ENCODE measurements at places on chromosomes 4 and X.

DNA sequence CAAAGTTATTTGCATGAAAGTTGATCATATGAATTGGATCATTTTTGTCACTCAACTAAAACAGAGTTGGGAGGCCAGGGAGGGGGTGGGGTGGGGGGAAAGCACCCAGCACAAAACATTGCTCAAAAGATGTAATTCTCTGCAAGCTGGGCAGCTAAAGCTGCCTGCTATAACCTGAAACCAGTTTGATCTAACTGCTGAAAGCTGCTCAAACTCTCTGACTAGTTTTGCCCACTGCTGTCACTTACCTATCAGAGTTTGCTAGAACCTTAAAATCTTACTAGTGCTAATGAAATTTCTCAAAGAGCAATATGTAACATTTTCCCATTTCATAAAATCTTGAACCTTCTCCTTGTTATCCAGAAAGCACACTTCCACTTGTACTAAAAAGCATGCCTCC, 10.4 kb downstream of the CXCL8 start:
- no peak for DNase-seq

DNA sequence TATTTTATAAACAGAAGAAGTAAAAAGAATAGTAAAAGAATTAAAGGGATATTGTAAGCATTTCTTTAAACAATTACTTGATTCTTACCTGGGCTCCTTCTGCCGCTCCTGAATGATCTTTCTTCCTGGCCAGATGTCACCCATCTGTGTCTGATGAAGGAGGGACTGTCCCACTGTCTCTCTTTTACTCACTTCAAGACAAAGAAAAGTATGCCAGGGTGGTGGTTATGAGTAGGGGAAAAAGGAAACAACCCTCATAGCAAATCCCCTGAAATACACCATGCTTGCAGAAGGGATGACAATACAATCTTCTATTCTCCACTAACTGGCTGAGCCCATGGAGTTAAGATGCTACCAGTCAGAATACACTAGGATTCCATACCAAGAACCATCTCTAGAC, 31.1 kb downstream of the SYTL4 start:
- DNase-seq: no peak

DNA sequence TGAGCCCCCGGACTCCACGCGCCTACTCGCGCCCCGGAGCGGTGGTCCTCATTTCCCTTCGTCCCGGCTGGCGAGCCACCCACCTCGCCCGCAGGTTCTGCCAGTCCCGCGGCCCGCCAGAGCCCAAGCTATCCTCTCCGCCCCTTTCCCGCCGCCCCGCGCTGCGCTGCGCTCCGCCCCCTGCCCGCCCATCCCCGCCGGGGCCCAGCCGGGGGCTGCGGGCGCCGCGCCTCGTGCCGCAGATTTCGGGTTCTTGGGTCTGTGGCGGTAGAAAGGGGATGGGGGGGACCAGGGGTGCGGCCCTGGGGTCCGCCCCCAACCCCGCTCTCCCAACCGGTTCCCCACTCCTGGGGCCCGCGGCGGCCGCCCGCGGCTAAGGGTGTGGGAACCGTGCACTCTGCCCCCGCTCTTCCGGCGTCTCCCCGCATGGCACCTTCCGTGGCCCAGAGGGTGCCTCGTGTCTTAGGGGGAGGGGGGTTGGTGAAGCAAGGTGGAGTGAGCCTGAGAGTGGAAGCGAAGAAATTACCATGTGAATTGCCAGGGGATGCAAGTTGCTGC, 650.8 kb upstream of the DIPK2B start:
- peak; percentile 52 for DNase-seq

DNA sequence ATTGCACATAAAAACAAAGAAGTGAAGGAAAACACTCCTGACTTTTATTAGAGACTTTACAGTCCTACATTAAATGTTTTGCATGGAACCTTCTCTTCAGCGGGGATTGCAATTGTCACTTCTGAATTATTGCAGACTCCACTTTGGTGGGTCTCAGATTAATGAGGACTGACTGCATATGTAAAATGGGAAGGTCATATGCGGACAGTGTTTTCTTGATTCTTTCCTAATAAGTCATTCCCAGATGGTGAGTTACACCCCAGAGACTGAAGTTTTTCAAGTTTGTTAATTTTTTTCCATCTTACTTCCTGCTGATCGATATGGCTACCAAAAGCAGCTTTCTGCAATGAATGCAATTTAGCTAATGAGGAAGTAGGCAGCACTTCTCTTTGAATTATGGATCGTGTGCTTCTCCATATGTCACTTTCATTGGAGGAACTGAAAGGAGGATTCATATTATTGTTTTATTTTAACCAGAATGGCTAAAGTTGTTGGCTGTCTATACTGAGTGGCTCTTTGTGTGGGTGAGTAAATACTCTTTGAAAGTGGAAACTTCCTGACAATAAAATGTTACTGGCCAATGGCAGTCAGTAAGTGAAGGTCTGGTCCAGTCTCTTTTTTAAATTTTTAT, 119.3 kb upstream of the CLNK start:
- peak; percentile 2 for DNase-seq

DNA sequence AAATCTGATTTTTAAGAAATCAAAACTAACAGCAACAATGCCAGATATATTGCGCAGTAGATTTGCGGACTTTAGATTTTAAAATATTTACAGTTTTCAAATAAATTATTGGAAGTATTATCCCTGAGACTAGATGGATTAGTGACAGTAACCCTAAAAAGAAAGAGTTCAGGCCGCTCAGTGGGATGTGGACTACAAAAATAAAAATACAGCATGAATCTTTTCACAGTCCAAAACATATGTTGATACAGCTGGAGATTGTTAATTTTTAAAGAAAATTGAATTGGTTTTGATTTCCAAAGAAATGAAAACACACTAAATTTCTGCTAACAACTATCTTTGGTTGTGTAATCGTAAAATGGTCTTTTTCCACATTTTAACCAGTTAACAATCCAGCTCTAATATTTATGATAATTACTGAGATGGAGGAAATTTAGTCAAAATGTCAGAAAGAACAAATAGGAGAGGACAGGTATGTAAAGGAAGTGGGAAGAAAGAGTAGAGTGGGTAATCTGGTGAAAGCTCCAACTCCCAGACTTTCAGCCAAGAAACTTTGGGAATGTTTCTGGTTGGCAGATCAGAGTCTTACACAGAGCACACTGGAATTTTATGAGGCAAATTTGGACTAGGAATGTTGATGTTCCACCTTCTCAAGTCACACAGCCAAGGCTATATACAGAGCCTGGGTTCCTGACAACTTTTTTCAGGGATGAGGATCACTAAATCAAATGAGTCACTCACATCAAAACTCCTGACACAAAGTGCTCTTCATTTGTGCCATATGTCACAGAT, 15.1 kb downstream of the C4orf36 start:
- peak; percentile 26 for DNase-seq

- DNase-seq: no peak
Measured at GRCh38 chrX:153444333-153445011, 1.4 kb downstream of the TREX2 start.

DNA sequence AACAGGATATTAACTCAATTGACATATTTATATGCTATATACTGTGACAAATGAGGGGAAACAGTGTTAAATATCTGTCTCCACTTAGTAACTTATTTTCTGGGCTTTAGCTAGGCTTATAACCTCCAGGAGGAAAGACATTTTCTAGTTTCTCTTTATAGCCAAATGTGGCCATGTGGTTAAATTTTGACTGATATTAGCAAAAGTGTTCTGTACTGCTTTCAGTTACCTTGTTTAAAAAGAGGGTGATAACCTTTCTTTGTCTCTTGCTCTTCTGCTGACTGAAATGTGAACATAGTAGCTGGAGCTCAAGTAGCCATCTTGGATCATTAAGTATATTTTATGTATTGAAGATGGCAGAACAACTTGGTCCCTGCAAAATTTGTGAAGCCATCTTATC, 253.7 kb downstream of the PDHA2 start:
- no peak for DNase-seq

- DNase-seq: peak; percentile 48
Measured at GRCh38 chr4:151729731-151730559, 30.9 kb downstream of the GATB start.

DNA sequence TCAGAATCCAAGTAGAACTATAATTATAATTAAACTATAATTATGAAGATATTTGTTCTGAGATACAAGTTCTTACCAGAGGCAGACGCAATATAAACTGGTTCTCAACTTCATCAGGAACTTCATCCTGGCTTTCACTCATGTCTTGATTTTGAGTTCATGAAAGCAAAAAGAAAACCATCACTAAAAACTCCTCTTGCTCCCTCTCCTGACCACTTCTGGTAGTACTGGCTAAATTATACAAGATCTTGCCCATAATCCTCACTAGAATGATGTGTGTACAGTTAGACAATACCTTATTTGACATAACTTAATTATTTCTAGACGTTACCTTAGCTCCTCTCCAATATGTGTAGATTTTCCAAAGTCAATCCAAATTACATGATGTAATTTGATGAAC, 3.7 kb downstream of the TAF7L start:
- DNase-seq: no peak

DNA sequence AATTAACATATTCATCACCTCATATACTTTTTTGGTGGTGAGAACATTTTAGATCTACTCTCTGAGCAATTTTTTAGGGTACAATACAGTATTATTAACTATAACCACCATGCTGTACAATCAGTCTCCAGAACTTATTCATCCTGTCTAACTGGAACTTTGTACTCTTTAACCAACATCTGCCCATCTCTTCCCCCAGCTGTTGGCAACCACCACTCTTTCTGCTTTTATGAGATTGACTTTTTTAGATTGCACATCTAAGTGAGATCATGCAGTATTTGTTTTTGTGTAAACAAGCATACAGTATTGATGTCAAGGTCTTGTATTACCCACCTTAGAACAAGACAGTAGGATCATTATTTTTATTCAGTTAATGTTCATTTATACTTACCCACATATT, 516.8 kb downstream of the RPA4 start:
- no peak for DNase-seq

DNA sequence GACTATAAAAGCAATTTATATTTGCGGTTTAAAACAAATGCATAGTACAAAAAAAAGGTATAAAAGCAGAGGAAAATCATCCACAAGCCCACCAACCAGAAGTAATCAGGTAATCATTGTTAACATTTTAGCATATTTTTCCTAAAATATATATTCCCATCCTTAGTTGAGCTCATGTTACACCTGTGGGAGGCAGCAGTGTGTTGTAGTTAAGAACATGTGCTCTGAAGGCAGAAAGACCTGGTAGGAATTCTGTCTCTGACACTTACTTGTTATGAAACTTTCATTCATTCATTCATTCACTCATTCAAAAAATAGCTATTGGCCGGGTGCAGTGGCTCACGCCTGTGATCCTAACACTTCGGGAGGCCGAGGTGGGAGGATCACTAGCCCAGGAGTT, 15.4 kb upstream of the CDKL5 start:
- DNase-seq: no peak

DNA sequence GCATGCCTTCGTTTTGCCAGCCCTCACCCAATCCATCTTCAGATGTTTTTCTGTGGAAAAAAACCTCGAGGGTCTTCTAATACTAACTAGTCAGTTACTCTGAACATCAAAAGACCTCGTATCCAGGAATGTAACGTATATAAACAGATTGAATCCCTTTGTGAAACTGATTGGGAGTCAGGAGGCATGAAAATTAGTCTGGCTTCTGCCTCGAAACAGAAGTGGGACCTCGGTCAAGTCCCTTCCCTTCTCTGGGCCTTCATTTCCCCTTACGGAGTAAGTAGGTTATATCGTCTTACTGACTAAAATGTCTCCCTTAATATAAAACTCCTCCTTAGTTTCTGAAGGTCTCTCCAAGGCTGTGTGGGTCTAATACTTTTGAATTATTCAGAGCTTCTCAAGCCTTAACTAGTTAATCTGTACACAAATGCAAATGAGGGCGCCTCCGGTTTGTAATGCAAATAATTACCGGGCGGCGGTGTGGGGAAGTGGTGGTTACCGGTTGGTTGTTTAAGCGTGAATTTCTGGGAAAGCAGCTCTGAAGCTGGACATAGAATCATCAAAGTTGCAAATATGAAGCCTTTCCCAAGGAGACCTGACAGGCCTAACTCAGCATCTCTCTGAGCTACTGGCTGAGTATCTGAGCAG, 11.4 kb upstream of the NKRF start:
- peak; percentile 64 for DNase-seq

DNA sequence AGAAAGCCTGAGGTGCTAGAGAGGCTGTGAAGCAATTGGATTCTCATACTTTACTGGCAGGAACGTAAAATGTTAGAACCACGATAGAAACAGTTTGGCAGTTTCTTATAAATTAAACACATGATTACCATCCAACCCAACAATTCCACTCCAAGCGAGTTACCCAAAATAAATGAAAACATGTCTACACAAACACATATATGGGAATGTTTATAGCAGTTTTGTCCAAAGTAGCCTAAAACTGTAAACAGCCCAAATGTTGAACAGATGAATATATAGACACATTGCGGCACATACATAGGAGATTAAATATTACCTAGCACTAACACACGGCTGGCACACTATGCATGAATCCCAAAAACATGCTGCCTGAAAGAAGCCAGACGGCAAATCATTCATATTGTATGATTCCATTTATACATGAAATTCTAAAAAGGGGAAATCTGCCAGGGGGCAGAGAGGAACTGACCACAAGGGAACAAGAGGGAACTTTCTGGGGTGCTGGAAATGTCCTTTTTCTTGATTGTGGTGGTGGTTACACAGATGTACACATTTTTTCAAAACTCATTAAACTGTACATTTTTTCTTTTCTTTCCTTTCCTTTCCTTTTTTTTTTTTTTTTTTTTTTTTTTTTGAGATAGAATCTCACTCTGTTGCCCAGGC, 50.4 kb upstream of the SLC25A4 start:
- no peak for DNase-seq

GRCh38 chrX:115341421-115341820, 51.9 kb downstream of the LUZP4 start:
- no peak for DNase-seq

DNA sequence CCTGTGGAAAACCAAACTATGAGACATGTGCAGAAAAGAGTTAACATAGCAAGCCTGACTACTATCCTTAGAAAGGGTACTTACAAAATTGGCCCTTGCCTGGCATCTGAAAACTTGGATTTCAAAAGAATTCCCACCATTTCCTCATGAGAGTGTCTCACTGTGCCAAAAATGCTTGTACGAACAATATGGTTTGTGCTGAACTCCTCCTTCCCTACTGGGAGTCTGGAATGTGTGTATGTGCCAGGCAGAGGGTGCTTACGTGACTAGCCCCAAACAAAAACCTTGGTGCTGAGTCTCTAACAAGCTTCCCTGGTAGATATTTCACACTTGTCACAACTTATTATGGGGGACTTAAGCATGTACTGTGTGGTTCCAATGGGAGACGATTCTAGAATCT, 81.7 kb upstream of the GIMD1 start:
- no peak for DNase-seq

GRCh38 chrX:140123446-140123845, 158.1 kb upstream of the CXorf66 start:
- DNase-seq: no peak

- no peak for DNase-seq
Measured at GRCh38 chr4:155079871-155080270, 128.6 kb upstream of the NPY2R start.

DNA sequence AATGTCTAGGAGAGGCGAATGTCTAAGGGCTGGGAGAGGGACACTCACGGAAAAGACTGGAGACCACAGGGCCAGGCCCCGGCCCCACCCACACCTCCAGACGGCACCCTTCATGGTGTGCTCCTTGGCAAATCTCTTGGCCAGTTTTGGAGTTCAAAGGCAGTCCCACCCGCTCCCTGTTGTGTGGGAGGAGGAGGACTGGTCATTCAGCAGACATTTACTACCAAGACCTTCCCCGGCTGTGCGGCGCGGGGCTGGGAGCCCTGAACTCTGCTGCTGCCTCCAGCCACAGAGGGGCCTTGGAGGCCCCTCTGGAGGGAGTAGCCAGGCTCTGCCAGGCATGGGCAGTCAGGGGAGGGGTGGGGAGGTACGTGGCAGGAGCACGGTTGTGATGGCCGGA, 8.7 kb upstream of the TBC1D14 start:
- DNase-seq: no peak

All from kidney (tissue), 22 donors.